ENCODE measurements at places on chromosomes 7 and 10. TPM values are rescaled to one million over a fixed set of nuclear protein-coding genes. Genes with fewer than 3 reads are reported as not detected.

DNA sequence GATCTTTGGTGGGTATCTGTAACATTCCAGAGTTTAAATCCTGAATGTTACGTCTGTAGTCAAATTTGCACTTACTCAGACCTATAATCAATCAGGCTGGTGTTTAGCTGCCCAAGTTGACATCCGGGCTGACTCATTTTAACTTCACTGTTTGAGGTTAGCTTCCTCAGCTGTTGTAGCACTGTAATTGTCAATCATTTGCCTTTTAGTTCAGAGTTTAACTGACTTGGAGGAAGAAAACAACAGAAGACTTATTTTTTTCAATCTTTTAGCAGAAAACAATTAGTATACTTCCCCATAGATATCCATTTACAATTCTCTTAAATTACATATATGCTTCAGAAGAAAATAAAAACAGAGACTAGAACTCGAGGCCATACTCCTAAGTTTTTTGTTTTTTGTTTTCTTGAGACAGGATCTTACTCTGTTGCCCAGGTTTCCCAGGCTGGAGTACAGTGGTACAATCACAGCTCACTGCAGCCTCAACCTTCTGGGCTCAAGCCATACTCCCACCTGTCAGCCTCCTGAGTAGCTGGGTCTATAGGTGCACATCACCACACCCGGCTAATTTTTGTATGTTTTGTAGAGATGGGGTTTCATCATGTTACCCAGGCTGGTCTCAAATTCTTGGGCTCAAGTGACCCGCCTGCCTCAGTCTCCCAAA lies 38.5 kb upstream of the LRRC17 start:
- DNase-seq = no peak

DNA sequence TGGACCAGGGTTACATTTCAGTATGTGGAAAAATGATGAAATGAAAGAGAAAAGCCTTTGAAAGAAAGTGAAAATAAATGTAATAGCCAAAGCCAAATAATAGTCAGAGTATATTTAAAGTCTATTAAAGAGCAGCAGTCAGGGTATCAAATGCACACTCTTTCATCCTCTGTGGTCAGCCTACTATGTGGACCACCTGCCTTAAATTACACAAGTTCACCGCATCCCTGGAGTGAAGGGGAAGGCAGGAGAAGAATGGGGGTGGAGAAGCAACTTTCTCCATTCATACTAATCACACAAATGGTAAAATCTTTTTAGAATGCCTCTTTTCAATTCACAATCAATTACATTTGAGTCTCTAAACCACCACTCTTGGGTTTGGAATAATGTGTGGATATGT lies 16.0 kb downstream of the TWIST1 start:
- no peak for DNase-seq

DNA sequence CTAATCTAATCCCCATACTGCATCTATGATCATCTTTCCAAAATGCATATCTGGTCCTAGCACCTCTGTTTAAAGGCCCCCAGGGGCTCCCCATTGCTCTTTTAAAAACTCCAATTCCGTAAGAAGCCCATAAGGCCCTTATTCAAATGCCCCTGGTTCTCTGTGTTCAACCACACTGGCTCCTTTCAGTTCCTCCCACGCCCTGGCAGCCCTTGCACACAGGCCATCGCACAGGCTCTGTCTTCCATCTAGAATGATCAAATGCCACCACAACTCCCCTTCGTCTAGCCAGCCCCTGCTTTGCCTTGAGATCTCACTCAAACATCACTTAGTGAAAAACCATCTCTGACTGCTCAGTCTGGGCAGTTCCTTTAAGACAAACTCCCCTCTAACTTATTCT lies 112.9 kb upstream of the LYZL2 start:
- no peak for DNase-seq

DNA sequence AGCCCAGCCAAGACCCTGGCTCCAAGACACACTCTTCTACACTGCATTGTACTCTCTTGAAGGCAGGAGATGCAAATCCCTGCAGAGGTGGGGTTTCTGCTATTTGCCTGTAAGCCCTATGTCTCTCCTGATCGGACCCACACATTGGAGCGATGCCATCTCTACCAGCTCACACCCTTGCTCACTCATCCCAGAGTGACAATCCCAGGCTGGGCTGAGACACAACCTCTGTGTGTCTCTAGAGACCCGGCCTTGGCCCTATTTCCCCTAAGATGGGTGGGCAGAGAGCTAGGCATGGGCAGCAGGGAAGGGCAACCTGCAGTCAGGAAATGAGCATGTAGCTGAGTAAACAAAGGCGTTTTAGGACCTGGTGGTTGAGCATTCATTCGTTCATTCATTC lies 25.6 kb downstream of the CCDC3 start:
- DNase-seq = no peak

GRCh38 chr10:127148066-127148932 lies 48.1 kb downstream of the INSYN2A start:
- DNase-seq = no peak

GRCh38 chr10:22326145-22326702 lies 5.3 kb downstream of the BMI1 start:
- no peak for DNase-seq

- DNase-seq = no peak
Observed at GRCh38 chr7:132171130-132171576, 405.1 kb downstream of the PLXNA4 start.

HOXA3 gene
- total RNA-seq = 20.5 TPM

- DNase-seq = no peak
Observed at GRCh38 chr10:34906067-34906965, 91.2 kb upstream of the PARD3 start.

AKR1D1 gene
- not detected for total RNA-seq

- no peak for DNase-seq
Observed at GRCh38 chr10:34626158-34626880, 188.8 kb downstream of the PARD3 start.

GRCh38 chr7:84142726-84143125 lies 51.9 kb downstream of the SEMA3A start:
- no peak for DNase-seq

DNA sequence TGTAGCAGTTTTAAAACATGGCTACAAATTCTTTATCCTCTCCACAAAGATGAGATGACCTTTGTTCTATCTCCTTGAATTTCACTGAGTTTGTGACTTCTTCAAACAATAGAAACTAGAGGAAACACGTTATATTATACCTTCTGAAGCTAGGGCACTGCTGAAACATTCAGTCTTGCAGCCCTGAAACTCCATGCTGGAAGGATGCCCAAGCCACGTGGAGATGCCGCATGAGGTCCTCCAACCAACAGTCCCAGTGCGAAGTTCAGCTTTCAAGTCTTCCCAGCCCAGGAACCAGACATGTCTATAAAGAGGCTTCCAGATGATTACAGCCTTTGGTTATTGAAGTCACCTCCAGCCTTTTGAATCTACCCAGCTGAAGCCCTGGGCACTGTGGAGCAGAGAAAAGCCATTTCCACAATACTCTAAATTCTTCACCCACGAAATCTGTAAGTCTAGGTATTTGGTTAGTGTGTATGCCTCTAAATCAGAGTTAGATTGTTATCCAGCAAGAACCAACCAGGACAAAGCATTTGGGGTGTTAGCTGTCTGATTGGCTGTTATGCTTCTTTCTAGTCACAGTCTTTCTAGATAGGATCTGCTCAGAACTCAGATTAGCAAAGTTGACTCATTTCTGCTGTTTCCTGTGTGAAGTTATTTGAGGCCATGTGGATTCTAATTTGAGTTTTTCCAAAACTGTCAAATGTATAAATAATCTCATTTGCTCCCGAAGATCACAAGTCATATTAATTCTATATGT lies 186.5 kb upstream of the TMEM72 start:
- DNase-seq = no peak

DNA sequence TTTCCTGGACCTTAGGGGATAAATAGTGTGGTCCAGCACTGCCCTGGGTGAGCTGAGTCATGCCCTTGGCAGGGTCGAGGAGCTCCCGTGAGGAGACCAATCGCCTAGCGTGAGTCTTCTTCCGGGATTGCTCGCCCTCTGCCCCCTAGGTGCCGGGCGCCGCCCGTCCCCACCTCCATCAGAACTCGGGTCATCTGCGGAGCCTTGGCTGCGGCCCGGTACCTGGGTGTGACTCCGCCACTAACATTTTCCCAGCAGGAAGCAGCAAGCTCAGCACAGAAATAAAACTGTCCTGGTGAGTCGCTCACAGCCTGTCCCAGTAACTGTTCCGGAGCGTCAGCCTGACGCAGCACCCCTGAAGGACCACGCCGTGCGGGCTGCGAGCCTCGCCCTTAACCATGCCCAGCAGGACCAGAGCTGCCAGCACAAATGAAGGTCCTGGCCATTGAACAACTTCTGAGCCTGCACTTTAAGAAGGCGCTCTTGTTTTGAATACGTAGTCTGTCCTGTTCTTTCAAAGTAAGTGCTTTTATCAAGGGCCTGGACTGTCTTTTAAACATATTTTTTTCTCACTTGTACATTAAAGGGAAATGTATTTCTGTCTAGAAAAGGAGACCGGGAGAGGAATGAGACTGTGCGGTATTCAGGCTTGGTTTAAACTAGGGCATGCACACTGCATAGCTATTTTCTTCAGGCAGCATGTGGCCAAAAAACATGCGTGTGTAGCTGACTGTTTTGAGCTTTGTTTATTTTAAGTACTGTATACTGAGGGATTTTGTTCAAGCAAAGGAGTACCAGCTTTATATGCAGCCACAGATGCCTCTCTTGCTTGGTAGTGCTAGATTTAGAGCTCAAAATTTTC lies 136.7 kb downstream of the HECW1 start:
- peak; percentile 77 for DNase-seq

- DNase-seq = no peak
Observed at GRCh38 chr7:10412422-10413019, 561.2 kb upstream of the PHF14 start.

GRCh38 chr10:125868372-125868975 lies 12.6 kb downstream of the DHX32 start:
- DNase-seq = peak; percentile 61

- DNase-seq = no peak
Observed at GRCh38 chr10:32244421-32245207, 102.3 kb downstream of the EPC1 start.

EMX2 gene
- not detected for total RNA-seq

DNA sequence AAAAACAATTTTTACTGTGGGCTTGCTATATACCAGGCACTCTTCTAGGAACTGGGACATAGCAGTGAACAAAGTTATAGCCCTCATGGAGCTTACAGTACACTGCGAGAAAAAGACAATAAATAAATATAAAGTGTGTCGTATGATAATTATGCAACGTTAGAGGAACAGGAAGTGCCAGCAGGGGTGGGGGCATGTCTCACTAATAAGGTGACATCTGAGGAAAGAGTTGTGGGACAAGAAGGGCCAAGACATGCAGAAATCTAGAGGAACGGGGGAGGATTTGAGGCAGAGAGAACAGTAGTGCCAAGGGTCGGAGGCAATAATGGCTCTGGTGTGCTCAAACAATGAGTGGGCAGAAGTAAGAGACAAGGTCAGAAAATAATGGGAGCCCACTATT lies 52.8 kb downstream of the LMBR1 start:
- no peak for DNase-seq

CCDC6 gene
- 73.1 TPM for total RNA-seq

GRCh38 chr10:12418000-12418399 lies 68.7 kb downstream of the CAMK1D start:
- no peak for DNase-seq

DNA sequence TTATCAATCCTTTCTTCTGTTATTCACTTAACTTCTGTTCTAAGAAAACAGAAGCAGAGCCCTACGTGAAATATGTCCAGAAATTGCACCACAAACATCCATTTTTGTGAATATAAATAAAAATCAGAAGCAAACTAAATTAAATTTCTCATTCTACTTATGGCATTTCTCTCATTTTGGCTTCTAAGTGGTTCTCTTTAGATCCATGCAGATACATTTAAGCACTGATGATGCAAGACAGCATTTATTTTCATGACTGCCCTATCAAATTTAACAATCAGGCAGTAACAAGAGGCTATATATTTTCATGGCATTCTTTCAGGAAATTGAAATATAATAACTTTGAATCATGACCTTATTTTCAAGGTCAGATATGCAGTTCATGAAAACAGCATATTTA lies 1049.6 kb downstream of the GRM8 start:
- DNase-seq = no peak

CCDC186 gene
- 53.6 TPM for total RNA-seq

All from mucosa of descending colon (tissue), 3 donors.